ENCODE measurements at places on chromosomes 6 and 20.

- DNase-seq: peak; percentile 25
Measured at GRCh38 chr20:34938466-34939163, 17.0 kb downstream of the GSS start.

DNA sequence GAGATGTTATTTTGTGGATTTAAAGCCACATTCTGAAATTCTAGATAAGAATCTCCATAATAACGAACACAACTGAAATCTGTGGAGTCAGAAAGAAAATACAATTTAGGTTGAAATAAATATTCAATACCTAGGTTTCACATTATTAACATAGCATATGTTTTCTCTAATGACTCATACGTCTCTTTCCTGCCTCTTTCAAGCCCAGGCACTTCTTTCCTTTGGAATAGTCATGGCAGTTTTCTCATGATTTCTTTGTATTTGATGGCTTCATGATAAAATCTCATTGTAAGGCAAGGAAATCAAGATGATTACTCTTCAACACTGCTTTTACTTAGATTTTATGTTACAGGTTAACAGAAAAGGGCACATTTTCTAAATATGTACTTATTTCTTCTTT is 803.7 kb downstream of the PHF3 start:
- DNase-seq: no peak

DNA sequence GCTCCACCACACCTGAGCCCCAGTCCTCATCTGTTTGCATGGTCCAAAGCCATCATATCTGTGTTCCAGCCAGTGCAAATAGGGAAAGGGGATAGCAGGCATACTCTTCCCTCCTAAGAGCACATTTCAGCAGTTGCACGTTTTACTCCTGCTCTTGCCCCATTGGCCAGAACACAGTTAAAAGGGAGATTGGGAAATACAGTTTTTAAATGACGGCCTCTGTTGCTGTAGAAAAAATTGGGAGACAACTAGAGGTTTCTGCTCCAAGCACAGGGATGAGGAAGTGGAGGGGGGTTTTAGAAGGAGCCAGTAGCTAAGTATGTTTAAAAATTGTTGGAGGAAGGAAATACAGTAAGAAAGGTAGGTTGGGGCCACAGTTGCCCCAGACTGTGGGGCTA is 14.6 kb upstream of the STK35 start:
- no peak for DNase-seq

GRCh38 chr6:131937226-131937625 is 13.9 kb downstream of the CCN2 start:
- peak; percentile 61 for DNase-seq

GRCh38 chr6:78829407-78829806 is 37.9 kb upstream of the IRAK1BP1 start:
- no peak for DNase-seq

- peak; percentile 14 for DNase-seq
Measured at GRCh38 chr6:113645576-113645970, 211.6 kb upstream of the MARCKS start.

GRCh38 chr6:87945181-87945580 is 102.5 kb upstream of the SPACA1 start:
- no peak for DNase-seq

DNA sequence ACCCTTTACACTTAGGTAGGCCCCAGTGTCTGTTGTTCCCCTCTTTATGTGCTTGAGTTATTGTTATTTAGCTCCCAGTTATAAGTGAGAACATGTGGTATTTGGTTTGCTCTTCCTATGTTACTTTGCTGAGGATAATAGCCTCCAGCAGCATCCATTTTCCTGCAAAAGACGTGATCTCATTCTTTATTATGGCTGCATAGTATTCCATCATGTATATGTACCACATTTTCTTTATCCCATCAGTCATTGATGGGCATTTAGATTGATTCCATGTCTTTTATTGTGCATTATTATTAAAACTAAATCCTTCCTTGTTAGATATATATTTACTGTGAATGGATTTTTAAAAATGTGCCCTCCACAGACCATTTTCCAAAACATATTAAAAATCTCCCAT is 1137.3 kb upstream of the ADGRB3 start:
- no peak for DNase-seq

GRCh38 chr20:22248051-22248667 is 336.2 kb downstream of the FOXA2 start:
- DNase-seq: no peak

- no peak for DNase-seq
Measured at GRCh38 chr20:22729180-22729579, 144.8 kb upstream of the FOXA2 start.

DNA sequence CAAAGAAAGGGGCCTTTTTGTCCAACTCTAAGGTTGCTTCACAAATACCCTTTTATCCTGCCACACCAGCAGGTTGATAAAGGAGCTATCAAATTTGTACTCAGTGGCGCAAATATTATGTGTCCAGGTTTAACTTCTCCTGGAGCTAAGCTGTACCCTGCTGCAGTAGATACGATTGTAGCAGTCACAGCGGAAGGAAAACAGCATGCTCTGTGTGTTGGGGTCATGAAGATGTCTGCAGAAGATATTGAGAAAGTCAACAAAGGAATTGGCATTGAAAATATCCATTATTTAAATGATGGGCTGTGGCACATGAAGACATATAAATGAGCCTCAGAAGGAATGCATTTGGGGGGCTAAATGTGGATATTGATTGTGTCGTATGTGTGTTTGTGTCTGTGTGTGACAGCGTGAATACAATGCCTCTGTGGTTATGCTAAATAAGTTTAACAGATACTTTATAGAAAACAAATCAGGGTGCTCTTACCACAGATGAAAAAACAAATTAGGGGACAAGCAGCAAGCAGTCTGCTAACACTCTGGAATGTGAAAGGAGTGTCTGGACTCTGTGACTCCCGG is 33.6 kb downstream of the HM13 start:
- no peak for DNase-seq

DNA sequence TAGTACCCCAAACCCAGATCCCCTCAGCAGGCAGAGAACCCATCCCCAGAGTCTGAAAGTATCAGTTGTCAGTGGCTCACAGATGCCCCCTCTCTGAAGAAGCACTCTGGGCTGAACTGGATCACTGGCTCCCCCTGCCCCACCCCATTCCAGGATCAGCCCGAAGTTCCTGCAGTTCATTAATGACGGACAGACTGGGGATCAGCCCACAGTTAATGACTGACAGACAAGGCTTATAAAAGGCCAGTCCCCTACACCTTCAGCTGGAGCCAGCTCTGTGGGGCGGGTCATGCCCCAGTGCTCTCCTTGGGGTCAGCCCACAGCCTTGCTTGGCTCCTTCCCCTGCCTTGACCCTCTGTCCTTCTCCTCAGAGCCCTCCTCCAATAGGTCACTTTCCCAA is 21.7 kb downstream of the KIAA1755 start:
- DNase-seq: no peak

DNA sequence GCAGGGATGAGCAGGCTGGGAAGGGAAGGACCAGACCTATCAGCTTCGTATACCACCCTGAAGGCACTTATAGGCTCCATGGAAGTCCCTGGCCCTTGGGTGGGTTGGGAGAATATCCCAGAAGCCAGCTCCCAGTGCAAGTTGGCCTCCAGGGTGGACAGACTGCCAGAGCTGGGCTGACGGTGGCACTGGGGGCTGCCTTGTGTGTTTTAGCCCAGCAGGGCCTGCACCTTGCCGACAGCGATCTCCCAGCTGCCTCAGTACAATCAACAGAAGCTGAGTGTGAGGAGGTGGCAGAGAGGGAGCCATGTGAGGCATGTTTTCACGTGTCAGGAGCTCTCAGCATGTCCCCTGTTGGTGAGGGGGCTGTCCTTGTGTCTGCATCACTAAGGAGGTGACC is 159.5 kb downstream of the VEGFA start:
- no peak for DNase-seq

GRCh38 chr6:101393251-101393828 is at the start of gene GRIK2:
Gene GRIK2, plus strand, starts transcription at chr6:101393708.
- DNase-seq: no peak

DNA sequence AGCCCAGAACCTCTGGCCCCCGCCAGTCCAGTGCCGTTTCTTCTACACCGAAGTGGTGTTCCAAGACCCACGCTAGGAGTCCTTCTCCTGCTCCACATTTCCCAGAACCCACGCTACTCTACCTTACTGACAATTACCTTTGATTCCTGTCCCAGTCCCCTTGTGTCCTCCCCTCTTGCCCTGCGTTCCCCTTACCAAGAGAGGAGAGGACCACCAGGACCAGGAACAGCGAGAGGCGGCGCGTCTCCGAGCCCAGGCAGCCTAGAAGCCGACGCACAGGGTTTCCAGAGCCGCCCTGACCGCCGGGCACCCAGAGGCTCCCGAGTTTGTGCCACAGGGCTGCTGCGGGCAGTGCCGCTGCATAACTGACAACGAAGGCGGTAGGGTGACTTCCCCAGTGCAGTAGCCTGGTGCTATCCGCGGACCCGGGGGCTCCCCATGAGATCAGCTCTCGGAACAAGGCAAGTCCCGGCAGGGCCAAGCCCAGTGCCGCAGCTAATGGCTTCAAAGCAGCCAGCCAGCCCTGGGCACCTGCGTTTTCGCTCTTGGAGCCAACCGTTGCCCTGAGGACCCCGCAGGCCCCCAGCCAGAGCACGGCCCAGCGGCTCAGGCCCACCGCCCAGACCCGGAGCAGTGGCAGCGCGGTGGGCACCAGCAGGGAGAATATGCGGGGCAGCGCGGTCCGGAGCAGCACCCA is 512 bp downstream of the TAP1 start:
- DNase-seq: no peak
